Renal cortex interstitium (tissue), 15 donors: ENCODE measurements at places on chromosomes 16 and 17. TPM values are rescaled to one million over a fixed set of nuclear protein-coding genes. Genes with fewer than 3 reads are reported as not detected.

The NPIPB13 gene
- polyA plus RNA-seq = 4.1 TPM

The SLC16A13 gene
- 3.3 TPM for polyA plus RNA-seq

DNA sequence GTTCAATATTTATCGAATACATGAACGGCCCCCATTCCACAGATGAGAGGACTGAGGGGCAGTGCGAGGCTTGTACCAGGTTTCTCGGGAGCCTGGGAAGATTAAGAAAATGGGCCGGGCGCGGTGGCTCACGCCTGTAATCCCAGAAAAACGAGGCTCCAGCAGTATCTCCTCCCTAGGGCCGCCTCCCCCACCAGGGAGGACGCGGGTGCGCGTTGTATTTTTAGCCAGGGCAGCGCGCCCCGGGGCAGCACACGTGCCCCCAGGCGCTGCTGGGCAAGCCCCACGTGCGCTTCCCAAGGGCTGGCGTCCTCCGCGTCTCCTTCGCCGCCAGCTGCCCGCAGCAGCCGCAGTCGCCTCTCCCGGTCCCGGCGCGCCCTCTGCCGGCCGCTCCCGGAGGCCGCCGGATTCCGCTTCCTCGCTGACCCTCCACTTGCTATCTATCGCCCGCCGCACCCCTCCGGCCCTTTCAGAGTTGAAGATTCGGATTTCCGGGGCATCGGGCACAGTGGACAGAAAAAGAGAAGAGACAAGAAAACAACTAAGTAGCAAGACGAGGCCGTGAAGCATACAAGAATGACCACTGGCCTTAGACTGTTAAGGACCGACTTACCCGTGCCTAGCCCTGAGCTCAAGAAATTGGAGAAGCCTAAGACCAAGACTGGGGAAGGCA lies 1.9 kb upstream of the YBX2 start:
- no peak for DNase-seq

DNA sequence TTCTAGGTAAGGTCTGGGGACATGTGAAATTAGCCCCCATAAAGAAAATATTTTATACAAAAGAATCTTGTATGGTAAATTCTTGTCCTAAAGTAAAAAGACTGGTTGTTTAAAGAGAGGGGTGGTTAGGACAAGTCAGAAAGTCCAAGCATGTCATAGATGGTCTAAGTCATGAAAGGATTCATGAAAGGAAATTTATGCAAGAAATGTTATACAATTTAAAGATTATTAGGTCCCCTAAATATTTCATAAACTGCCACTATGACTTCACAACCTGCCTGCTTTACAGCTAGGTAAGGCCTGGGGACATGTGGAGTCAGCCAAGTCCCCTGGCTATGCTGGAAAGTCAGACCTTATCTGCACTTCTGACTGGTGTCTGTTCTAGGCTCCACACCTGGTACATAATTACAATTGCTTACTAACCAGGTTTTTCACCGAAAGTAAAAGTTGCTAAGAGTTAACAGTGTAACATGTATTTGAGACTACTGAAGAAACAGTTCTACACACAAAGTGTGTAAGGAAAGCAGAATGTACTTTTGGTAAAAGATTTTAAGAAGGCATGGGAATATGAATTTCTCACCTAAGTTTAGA lies 17.0 kb downstream of the N4BP1 start:
- no peak for DNase-seq

The KRT12 gene
- polyA plus RNA-seq = not detected

The PYY gene
- 0.25 TPM for polyA plus RNA-seq

DNA sequence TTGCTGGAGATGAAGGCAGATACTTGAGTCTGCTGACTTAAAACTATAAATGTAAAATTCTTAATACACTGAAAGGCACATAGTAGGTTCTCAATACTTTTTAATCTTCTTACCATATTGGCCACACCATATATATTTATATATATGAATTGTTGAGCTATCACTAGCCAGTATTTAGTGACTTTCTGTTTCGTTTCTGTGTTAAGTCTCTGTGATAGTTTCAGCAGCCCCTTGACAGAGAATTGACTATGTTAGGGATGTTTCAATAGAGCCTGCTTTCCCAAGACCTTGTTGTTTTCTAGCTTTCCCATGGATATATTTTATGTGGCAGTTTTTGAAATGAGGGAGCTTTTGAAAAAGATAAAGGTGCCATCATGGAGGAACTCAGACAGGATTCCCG lies 206.5 kb upstream of the GOT2 start:
- no peak for DNase-seq

DNA sequence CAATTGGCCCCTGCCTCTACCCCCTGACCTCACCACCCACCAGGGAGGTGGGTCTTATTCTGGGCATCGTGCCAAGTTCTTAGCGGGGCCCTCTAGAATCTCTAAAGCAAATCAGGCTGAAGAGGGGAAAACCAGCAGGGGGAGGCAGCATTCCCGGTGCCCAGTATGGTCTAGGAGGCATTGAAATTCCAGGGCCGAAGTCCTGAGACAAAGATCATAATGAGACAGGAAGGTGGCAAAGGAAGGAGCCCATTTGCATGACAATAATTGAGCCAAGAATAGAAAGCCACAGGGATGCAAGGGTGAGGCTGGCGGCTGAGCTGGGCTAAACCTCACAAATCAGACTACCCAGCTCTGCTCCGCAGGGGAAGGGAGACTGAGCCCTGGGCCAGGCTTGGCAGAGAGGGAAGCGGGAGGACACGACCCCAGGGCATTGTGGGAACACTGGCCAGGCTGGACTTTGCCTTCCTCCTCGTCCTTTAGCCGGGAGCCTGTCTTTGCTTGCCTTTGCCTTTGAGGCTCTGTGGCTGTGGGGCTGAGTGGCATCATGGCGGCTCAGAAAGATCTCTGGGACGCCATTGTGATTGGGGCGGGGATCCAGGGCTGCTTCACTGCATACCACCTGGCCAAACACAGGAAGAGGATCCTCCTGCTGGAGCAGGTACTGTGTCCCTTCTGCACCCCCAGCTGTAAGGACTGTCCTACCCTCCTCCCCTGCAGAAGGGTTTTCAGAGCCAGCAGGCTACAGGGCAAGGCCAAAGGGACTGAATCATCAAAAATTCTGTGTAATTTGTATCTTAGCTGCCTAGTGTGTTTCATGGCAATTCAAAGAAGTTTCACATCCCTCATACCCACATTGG lies at the start of gene PIPOX:
PIPOX (plus strand) TSS at position 463 of the 860 bp plus-strand sequence; CDS start at position 548, 85 bp downstream.
- DNase-seq = no peak

DNA sequence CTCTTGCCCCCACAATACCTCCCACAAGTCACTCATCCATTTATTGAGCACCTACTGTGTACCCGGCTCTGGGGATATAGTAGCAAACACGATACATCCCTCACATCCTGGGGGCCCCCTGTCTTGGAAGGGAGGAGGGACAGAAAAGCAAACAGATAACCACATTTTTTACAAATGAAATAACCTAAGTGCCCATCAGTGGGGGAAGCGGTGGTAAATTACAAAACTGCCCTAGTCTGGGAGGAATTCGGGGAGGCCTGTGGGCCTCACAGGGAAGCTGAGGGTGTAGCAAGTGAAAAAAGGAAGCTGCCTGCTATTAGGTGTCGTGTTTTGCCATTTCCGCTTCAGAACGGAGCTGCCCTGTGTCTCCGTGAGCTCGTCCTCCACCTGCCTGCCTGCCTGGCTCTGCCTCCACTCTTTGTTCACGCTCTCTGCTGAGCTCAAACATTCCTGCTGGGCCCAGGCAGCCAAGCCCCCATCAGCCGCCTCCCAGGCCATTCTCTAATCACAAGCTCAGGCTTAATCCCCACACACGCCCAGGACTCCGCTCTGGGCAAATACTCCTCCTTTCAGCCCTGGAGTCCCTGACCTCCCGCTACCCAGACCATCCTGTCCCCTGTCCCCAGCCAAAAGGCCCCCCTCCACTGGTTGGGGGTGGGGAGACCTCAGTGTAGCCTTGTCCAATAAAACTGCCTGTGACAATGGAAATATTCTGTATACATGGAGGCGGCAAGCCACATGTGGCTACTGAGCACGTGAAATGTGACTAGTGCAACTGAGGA lies 10.2 kb upstream of the SEC14L5 start:
- no peak for DNase-seq

DNA sequence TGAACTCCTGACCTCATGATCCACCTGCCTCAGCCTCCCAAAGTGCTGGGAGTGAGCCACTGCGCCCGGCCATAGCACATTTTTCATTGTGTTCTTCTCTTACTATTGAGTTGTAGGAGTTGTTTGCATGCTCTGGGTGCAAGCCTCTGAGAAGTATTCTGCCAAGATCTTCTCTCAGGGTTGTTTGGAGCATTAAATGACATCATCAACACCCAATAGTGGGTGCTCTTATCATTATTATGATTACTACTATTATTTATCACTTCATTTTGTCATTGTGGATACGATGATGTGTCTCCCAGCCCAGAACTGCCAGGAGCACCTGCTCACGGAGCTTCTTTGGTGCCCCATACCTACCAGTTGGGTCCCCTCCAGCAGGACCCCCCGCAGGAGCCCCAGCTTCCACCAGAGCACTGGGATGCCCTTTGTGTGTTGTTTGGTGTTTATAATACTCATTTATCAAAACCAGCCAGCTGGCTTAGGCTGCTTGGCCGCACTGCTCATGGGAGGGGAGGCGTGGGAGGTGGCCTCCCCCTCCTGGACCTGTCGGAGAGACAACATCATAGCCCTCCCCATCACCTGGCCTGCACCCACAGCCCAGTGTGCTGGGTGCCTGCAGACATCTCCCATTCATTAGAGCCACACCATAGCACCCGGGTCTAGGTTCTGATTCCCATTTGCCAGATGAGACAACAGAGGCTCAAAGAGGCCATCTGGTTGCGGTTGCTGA lies 12.9 kb upstream of the MAP2K3 start:
- DNase-seq = no peak

DNA sequence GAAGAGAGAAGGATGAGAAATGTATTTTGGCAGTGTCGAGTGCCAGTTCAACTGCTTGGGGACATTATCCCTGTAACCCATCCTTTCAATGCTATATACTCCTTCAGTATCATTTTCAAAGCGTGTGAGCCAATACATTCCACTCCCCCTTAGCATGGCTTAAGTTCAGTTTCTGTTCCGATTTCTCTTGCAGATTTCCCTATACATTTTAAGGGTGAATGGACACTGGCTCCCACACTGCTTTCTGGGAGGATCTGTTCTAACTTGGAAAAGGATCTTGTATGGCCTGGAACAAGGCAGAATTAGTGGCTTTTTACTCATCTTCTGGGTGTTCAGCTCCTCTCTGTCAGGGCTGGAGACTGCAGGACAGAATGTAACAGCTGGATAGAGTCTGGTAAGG lies 333.8 kb downstream of the HAPSTR1 start:
- DNase-seq = no peak

The PGAP6 gene
- 71.2 TPM for polyA plus RNA-seq

- DNase-seq = no peak
Measured at GRCh38 chr17:73986641-73987177, 216.8 kb upstream of the RPL38 start.

DNA sequence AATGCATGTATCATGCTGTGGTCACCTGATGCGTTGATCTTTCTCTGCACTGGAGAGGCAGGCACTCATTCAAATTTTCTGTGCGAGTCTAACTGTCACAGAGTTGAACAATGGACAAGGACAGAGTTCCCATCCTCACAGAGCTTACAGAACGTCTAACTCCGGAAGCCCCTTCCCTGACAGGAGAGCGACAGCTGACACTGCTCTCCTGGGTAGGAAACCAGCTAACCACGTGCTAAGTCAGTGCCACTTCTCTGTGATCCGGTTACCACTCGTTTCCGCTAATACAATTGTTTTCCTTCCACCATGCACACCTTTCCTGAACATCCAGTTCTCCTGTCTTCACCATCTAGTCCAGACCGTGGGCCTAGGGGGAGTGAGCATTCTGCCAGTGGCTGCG lies 11.3 kb downstream of the KLHDC4 start:
- no peak for DNase-seq

The CPPED1 gene
- polyA plus RNA-seq = 22.8 TPM

The PIGL gene
- 27.7 TPM for polyA plus RNA-seq

- DNase-seq = no peak
Measured at GRCh38 chr17:34375426-34375997, 12.5 kb upstream of the CCL1 start.

- no peak for DNase-seq
Measured at GRCh38 chr17:37674511-37674910, 31.3 kb upstream of the DDX52 start.

The SRL gene
- 0.98 TPM for polyA plus RNA-seq

The KRT33A gene
- polyA plus RNA-seq = not detected

- DNase-seq = peak; percentile 75
Measured at GRCh38 chr16:10964039-10964890, 19.9 kb downstream of the CLEC16A start.

DNA sequence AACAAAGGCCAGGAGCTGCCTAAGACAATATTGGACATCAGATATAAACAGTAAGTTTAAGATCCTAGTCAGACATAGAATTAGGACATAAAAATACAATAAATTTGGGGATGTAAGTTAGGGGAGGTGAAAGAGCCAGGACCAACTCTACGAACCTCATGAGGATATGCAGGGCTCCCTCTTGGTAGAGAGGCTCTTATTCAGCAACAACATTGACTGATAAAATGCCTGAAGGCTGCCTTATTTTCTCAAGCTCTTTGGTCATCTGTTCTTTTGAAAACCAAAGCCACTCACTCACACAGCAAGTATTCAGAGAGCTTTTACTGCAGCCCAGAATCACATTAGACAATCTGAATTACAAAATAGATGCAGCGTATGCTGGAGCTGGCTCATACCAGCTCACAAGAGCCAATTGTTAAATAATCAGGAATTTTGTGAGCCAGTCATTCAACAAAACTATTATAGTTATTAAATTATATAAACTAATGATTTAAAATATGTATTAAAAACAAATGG lies 108.6 kb upstream of the CLEC3A start:
- DNase-seq = no peak

The TOX3 gene
- polyA plus RNA-seq = 31.7 TPM

GRCh38 chr17:63331301-63332061 lies 114.6 kb downstream of the CYB561 start:
- DNase-seq = no peak

The NUBP1 gene
- polyA plus RNA-seq = 31.1 TPM

The FBXL16 gene
- 2.7 TPM for polyA plus RNA-seq

DNA sequence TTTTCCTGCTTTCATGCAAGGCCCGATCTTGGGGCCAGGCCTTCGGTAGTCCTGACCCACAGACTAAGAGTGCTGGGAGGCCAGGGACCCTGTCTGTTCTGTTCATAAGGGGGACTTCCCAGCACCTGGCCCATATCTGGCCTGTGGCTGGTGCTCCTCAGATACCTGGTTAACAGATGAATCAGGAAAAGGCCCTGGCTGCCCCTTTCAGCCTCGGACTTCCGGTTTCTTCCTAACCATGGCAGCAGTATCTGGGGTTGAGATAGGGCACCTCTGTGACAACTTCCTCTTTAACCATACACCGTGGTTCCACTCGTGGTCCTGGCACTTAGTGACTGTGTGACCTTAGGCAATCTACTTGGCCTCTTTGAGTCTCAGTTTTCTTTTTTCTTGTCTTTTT lies 18.4 kb downstream of the PLCG2 start:
- DNase-seq = no peak

The KRTAP4-3 gene
- polyA plus RNA-seq = not detected

DNA sequence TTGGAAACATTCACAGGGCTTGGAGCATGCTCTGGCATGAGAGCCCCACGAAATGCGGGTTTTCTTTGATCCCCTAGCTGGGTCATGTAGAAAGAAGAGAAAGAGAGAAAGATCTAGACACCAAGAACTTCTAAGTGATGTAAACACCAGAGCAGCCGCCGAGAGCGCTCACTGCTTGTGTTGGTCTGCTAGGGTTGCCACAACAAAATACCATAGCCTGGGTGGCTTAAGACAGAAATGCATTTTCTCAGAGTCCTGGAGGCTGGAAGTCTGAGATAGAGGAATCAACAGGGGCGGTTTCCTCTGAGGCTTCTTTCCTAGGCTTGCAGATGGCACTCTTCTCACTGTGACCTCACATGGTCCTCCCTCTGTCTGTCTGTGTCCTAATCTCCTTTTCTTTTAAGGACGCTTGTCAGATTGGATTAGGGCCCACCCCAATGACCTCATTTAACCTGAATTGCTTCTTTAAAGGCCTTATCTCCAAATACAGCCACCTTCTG lies 139.5 kb downstream of the CYLD start:
- DNase-seq = no peak
